WTC11 (cell line): ENCODE measurements at places on chromosomes 7 and 10. TPM values are rescaled to one million over a fixed set of nuclear protein-coding genes. Genes with fewer than 3 reads are reported as not detected.

FANK1 gene
- total RNA-seq: 1.8 to 3.4 TPM (median 2.8 TPM) in 3 replicates

GNGT1 gene
- total RNA-seq: 0.63 to 1.3 TPM (median 1.2 TPM) in 3 replicates

SFMBT2 gene
- total RNA-seq: 10.9 to 14.3 TPM (median 12.0 TPM) in 3 replicates

DNA sequence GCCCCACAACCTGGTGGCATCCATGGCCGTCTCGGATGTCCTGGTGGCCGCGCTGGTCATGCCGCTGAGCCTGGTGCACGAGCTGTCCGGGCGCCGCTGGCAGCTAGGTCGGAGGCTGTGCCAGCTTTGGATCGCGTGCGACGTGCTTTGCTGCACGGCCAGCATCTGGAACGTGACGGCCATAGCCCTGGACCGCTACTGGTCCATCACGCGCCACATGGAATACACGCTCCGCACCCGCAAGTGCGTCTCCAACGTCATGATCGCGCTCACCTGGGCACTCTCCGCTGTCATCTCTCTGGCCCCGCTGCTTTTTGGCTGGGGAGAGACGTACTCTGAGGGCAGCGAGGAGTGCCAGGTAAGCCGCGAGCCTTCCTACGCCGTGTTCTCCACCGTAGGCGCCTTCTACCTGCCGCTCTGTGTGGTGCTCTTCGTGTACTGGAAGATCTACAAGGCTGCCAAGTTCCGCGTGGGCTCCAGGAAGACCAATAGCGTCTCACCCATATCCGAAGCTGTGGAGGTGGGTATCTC, 1.1 kb downstream of the HTR5A start:
- no peak for DNase-seq

- no peak for DNase-seq
Observed at GRCh38 chr7:75943864-75944263, 28.9 kb downstream of the POR start.
